NCI-H69 (cell line): ENCODE measurements at places on chromosomes 3 and 15.
A peak's percentile ranks its signal among the peaks of the same experiment; 100 is the strongest.

DNA sequence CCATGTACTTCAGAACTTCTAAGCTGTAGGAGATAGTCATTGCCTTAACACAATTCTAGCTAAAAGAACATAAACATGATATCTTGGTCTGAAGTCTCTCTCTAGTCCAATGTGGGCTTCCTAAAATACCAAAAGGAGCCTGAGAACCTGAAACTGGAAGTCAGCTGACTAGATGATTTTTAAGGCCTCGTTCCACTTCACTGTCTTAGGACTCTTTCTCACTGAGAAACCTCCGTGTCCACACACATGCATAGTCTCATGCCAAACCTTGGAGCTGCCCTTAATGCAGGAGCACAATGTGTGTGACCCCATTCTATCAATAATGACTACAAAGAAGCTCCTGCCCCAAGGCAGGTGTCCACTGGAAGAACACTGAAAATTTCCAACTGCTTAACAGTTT, 87.7 kb downstream of the ETFA start:
- DNase-seq = no peak

GRCh38 chr3:15309662-15310335, 22.6 kb downstream of the SH3BP5 start:
- DNase-seq = peak; percentile 14

DNA sequence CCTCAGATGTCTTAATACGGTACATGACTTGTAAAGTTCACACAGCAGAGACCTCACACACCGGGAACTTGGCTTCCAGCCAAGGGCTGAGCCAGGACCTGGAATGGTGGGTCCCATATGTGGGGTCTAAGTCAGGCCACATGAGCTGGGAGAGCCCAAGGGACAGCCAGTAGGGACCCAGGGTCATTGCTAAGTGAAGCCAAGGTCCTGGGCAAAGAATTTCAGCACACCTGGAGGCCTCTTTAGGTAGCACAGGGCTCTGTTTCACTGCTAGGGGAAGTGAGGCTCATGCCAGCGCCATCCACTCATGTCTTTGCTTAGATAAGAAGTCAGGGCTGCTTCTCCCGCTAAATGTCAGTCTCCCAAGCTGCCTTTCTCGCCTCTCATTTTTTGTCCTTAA, 116.6 kb upstream of the TLE3 start:
- DNase-seq = no peak

GRCh38 chr3:12870942-12871341, 29.6 kb upstream of the RPL32 start:
- DNase-seq = no peak

GRCh38 chr15:41827880-41828806, at the start of gene JMJD7:
Gene JMJD7, plus strand, starts transcription at chr15:41828092. Its CDS starts 33 bp downstream, at chr15:41828125.
- DNase-seq = peak; percentile 87

DNA sequence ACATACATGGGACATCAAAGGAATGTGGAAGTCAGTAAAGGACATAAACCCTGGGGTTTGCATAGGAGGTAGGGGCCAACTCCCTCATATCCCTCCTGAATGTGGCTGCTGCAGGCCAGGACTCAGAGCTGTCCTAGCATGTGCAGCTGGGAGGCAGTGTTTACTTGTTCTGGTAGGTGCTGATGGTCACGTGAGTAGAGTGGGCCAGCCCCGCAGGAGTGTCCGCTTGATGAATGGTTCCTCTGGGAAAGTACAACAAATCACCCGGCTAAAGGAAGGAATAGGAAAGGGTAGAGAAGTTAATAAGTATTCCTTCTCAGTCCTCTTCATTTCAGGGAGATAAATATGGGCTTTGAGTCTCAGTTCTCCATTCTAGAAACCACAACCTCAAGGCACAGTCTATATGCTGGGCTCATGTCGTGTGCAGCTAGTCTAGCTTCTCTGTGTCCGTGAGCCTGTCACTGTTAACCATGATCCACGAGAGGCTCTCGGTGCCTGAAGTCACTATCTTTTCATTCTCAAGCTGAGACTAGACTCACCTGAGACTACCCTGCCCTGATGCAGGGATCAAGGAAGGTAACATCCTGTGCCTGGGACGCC, 17.9 kb downstream of the RIOX2 start:
- DNase-seq = no peak

GRCh38 chr3:69385723-69386555, at the start of gene FRMD4B:
Gene FRMD4B, minus strand, starts transcription at chr3:69386088. Its CDS starts 99 bp downstream, at chr3:69385989.
- DNase-seq = peak; percentile 8

GRCh38 chr3:10366651-10367101, 45.8 kb upstream of the SEC13 start:
- no peak for DNase-seq

GRCh38 chr15:49832511-49832910, 211.7 kb downstream of the DTWD1 start:
- DNase-seq = peak; percentile 67

DNA sequence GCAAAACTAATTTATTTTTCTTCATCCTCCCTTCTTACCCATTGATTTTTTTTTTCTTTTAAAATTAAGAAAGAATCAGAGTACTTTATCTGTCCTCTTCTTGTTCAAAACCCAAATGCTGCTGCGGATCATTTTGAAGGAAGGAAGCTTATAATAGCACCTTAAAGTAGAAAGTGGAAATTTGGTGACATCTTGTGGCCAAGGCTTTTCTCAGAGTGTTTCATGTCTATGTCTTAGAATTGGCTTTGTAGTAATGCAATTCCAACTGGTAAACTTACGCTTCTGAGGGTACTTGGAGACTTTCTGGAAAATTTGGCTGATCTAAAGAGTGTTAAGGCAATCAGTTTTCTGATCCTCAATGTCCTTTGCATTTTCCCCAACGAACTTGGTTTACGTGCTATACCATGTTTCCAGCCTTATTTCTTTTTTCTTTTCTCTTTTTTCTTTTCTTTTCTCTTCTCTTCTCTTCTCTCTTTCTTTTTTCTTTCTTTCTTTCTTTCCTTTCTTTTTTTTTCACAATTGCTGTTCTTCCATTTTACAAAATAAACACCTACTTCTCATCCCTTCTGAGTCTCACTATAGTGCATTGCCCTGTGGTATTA, 30.7 kb downstream of the C3orf38 start:
- peak; percentile 13 for DNase-seq
